Chondrocyte (in vitro differentiated cells): ENCODE measurements at places on chromosomes 2 and 18. TPM values are rescaled to one million over a fixed set of nuclear protein-coding genes. Genes with fewer than 3 reads are reported as not detected.

Gene MC2R
- not detected in 3 replicates for total RNA-seq

Gene MOB4
- 30.8 to 32.8 TPM (median 32.3 TPM) in 3 replicates for total RNA-seq

Gene C2orf78
- total RNA-seq = not detected in 3 replicates

DNA sequence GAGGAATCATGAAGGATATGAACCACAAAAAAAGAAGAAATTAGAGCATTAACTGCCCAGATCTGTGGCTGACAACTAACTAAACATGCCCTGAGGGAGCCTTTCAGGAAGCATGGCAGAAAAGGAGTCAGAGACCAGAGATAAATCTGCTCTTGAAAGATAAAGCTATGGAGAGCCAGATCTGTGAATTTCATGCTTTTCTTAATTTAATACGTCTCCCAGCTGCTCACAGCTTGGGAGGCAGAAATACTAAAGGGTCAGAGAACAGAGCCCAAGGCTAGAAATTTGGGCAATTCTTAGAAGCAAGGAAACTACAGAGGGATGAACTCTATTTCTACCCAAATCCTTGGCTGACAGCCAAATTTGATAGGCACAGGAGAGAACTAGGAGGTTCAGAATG, 223.0 kb upstream of the DPP10 start:
- DNase-seq = no peak

GRCh38 chr2:204023088-204023487, 86.5 kb downstream of the ICOS start:
- no peak for DNase-seq

DNA sequence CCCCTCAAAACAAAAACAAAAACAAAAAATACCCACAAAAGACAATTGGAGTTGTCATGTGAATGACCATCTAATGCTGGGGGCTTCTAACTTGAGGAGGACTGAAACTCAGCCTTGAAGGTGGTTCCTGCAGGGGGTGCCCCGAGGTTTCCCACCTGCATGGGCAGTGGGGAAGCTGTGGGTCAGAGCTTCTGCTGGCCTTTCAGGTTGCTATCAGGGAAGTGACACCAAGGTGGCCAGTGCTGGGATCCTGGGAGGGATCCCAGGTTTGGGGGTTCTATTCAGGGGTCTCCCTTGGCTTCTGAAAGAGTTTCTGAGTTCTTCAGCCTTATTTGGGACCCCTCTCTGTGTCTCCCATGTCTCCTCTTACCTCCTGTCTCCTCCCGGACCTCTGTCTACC, 62.8 kb downstream of the LDLRAD4 start:
- DNase-seq = peak; percentile 56

GRCh38 chr18:79068341-79068936, 755 bp upstream of the ATP9B start:
- DNase-seq = no peak
